Retina (tissue), 1 donor: ENCODE measurements at places on chromosomes 11 and 22.
A peak's percentile ranks its signal among the peaks of the same experiment; 100 is the strongest.

- no peak for DNase-seq
These were observed 220.7 kb upstream of the ZBED5 start for GRCh38 chr11:11078344-11079086.

DNA sequence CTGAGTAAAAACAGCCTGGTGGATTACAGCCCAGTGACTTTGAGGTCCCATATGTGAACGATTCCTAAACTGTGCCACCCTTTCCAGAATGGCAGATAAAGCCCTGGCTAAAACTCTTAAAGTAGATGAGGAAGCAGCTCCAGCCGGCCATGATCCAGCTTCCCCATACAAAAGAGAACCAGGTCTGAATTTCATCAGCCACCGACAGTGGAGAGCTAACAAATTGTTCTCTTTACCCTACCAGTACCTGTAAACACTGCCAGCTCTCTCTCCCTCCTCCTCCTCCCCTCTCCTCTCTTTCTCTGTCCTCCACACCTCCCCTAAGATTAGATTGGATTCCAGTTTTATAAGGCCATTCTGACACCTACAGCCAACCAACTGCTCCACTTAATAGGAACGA is 176.9 kb downstream of the DSCAML1 start:
- no peak for DNase-seq

DNA sequence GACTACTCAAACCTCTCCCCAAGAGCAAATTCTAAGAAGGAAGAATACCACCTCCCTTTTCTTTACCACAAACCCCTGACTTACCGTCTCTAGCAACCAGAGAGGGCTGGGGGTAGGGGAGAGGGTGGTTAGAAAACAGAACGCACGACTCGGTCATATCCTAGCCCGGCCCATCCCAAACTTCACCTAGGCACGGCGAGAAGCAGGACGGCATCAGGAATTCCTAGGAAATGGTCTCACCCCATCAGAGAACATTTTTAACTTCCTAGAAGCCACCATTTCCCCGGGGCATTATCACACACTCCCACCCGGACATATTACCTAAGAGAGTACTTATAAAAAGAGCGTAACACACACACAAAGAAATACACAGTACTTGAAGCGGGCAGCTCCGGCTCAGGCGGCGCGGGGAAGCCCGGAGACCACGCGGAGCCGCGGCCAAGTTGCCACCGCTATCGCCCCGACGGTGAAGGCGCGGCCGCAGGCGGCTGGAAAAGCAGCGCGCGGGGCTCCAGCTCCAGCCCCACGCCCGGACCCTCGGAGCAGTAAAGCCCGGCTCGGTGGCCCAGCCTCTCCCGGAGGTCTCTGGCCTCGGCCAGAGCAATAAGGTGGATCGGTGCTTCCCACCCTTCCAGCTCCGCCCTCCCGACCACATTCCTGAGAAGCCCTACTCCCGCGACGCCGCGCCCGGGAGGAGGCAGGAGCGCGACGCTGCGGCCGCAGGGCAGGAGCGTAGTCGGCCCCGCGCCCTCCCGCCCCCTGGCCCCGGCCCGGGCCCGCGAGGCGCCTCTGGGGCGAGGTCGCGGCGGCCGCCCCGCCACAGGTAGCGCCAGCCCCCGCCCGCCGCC is 878 bp downstream of the RRAS2 start:
- DNase-seq, result peak; percentile 87

DNA sequence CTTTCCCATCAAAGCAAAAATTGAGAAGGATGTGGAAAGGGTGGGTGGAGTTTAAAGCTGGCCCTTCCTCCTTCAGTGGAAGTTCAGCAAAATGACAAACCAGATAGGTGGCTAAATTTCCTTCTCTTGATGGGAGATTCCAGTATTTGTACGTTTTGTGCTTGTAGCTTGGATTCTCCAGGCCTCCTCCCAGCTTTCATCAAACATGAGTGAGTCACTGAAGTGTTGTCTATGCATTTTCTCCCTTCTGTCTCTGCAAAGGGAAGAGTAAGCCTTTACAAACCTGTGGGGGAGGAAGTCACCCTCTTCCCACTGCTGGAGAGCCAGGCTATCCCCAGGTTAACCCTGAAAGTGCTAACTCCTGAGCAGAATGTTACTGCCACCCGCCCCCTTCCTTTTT is 6.4 kb downstream of the MARK2 start:
- DNase-seq, result no peak

- DNase-seq, result no peak
These were observed 53.3 kb downstream of the ARHGAP8 start for GRCh38 chr22:44805711-44806110.

DNA sequence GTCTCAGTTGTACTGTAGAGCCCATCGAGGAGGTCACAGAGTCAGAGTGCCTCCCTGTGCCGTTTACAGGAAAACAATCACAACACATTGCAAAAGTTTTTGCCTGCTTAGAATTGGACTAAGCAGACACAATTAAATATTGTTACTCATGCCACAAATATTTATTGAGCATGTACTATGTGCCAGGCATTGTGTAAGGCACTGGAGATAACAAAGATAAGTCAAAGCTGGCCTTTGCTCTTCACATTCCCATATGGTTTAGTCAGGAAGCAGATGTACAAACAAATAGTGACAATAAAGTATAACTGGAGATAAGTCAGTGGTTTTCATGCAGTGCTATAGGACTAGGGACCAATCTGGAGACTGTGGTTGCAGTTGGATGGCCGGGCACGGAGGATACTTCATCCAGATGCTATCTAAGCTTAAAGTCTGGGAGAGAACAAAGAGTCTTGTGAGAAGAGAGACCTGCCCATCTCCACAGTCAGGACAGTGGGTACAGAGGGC is 550.7 kb downstream of the INSC start:
- DNase-seq, result no peak

GRCh38 chr11:124884869-124885479 is 12.7 kb downstream of the ROBO4 start:
- no peak for DNase-seq

- no peak for DNase-seq
These were observed 36.2 kb downstream of the SERGEF start for GRCh38 chr11:17976651-17977050.

DNA sequence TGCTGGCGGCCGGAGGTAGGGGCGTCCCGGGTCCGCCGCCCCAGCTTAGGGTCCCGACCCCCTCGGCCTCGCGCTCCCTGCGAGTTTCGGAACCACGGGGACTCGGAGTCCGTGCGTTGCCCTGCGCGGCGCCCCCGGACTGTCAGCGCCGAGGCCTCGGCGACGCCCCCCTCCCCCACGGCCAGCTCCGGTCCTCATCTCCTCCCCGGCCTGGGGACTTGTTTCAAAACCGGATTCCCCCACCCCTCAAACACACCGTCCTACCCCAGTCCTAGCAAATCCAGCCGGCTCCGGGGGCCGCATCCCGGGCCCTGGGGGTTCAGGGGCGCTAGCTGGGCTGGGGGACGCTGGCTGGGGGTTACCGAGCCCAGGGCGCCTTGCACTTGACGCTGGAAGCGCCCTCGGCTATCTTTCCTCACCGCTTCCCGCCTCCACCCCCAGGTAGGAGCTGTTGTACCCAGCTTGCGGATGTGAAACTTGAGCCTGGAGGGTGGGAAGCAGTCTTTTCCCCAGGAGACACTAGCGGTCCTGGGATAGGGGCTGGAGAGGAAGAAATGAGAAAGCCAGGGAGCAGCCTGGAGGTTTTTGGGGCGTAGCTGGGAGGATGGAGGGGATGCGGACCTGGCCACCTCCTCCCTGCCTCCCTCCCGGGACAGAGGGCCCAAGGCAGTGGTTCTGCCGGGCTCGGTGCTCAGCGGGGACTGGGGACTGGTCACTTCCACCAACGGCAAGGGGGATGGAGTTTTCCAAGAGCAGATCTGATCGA is 550 bp downstream of the FBLN1 start:
- peak; percentile 73 for DNase-seq

DNA sequence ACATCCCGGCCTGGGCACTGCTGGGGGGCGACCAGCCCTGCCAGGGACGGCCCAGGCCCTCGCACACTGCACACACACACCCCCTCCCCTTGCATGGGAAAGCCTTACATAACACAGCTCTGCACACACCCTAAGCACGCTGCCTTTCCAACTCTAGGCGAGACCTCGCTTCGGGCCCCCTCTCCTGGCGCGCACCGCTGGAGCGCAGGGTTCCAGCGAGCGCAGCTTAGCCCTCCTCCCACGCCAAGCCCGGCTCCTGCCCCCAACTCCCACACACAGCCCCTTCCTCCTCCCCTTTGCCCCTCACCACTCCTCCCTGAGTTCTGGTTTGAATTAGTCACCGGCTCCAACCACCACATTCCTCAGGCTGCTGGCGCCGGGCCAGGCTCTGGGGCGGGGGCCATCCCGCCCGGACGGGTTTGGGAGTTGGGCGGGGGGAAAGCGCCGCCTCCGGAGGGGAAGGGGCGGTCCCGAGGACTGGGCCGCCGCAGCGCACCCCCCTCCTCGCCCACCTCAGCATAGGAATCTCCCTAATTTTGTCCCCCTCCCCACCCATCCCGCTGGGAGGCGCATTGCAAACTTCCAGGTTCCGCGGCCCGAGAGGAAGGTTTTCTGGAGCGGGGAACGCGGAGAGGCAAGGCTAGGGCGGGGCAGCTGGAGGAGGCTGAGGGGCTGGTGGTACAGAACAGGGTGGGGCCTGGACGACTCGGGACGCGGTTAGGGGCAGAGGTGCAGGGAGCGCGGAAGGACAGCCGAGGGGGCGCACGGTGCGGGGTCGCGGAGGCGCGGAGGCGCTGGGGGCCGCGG is 966 bp downstream of the AHNAK start:
- DNase-seq, result peak; percentile 72

- DNase-seq, result no peak
These were observed 5.3 kb downstream of the CD44 start for GRCh38 chr11:35144136-35144741.

- no peak for DNase-seq
These were observed 121.8 kb upstream of the SERPIND1 start for GRCh38 chr22:20652130-20652529.

DNA sequence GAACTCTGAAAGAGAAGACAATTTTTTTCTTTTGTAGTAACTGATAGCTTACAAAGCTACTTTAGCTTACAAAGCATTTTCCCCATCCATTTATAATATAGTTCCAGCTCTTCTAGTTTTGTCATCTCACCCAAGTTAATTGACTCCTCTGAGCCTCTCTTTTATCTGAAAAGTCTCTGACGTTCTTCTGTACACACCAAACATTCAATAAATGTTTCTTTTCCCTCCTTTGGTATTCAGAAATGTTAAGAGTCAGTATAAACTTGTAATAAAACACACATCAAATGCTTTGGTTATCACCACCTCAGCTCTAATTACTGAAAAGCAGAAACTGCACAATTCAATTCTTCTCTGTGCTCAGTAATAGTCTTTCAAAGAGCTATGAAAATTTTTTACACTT is 5.9 kb downstream of the CCDC90B start:
- no peak for DNase-seq

- DNase-seq, result no peak
These were observed 841.8 kb upstream of the TENM4 start for GRCh38 chr11:80282643-80283042.

GRCh38 chr11:69436041-69436982 is 45.2 kb upstream of the LINC01488 start:
- DNase-seq, result no peak
